Glomerular endothelial cell (primary cell): ENCODE measurements at places on chromosomes 2 and 18.

- DNase-seq, result no peak
Measured at GRCh38 chr2:169895294-169895985, 68.2 kb downstream of the UBR3 start.

DNA sequence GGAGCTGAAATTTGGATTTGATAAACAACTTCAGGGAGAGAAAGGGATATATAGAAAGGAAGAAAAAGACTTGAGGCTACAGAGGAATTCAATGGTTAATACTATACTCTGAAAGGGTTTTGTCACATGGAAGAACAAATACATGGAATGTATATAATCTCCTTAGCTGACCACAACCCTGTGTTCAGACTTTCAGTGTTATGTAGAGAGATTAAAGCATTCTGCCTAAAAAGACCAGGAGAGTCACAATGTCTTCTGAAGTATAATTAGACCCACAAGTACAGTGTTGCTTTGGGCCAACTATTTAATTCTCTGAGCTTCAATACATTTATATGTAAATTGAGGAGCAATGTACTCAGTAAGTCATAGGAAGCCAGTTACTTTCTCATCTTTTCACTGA, 123.8 kb upstream of the FSHR start:
- no peak for DNase-seq

GRCh38 chr18:76459312-76459686, 35.7 kb downstream of the ZNF516 start:
- no peak for DNase-seq

GRCh38 chr2:132604561-132604960, 65.4 kb downstream of the LYPD1 start:
- no peak for DNase-seq

GRCh38 chr2:222547083-222547482, 108.8 kb downstream of the FARSB start:
- DNase-seq, result no peak

DNA sequence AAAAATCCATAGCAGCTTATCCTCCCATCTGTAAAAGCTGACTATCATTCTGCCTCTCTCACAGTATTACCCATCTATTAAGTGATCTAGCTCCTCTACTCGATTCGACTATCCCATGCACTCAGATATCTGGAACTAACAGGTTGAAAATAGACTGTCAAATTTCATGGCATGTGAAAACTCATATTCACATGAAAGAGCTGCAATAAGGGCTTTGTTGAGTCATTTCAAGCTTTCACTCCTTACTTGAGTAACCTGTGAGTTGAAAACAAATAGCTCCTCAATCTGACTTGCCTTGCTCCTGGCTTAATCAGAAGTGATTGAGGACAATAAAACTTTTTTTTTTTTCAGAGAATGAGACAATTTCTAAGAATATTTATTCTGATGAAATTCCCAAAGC, 192.4 kb upstream of the ERBB4 start:
- DNase-seq, result no peak

DNA sequence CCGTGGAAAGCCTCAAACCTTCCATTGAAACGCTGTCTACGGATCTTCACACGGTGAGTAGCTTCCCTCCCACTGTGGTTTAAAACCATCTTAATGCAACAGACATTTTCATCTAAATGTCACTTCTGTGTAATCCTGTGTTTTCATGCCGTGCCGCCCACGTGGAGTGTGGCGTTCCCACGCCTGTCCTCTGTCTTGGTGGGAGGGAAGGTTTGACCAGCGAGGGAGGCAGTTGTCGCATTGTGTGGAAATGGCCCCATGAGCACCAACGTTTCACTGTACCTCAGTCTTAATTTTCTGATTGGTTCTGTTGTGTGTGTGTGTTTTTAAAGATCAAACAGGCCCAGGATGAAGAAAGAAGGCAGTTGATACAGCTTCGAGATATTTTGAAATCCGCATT, 88.6 kb downstream of the ITGB1BP1 start:
- no peak for DNase-seq

DNA sequence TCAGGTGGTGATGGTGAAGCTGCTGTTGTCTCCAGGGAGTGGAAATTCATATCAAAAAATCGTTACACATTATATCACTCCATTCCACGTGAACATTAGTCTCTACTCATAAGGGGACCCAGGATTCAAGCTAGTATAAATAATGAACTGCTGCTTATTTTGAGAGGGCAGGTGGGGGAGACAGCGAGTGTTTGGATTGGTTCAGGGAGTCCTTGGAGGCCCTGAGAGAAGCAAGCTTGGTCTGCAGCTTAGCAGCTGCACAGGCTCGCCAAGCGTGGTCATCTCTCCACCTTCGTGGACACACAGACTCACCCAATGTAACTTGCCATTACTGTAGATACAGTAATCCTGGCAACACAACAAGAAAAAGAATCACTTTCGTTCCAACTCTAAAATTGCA, 177.6 kb downstream of the ZNF521 start:
- no peak for DNase-seq

- no peak for DNase-seq
Measured at GRCh38 chr2:118123561-118124232, 35.4 kb downstream of the INSIG2 start.

DNA sequence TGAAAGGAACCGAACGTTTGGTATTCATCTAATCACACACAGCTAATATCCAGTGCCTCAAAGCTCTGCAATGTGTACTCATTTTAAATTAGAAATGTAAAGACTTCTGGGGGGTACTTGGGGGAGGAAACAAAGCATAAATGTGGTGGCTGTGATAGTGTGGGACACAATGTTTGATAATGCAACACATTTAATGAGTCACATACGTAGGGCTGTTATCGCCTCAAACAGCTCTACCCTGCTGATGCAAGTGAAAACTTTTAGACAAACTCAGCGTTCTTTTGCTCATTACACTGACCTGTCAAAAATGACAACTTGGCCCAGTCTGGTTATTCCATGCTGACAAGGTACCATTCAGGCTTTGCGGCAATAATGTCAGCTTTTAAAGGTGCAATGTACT, 1227.1 kb upstream of the CELF4 start:
- DNase-seq, result no peak

GRCh38 chr18:36821681-36822080, 7.1 kb downstream of the TPGS2 start:
- DNase-seq, result no peak

- DNase-seq, result no peak
Measured at GRCh38 chr18:50928551-50928950, 39.3 kb upstream of the ELAC1 start.

- no peak for DNase-seq
Measured at GRCh38 chr2:146817613-146818012, 1027.2 kb upstream of the ACVR2A start.

GRCh38 chr2:111975819-111976218, 77.4 kb downstream of the MERTK start:
- DNase-seq, result no peak

DNA sequence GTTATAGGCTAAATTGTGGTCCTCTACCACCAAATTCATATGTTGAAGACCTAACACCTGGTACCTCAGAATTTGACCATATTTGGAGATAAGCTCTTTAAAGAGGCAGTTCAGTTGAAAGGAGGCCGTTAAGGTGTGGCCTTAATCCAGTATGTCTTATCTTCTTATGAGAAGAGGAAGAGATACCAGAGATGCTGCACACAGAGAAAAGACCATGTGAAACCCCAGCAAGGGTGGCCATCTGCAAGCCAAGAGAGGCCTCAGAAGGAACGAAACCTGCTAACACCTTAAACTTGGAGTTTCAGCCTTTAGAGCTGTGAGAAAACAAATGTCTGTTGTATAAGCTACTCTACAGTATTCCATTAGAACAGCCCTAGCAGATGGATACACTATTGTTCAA, 528.1 kb upstream of the DCC start:
- DNase-seq, result no peak

DNA sequence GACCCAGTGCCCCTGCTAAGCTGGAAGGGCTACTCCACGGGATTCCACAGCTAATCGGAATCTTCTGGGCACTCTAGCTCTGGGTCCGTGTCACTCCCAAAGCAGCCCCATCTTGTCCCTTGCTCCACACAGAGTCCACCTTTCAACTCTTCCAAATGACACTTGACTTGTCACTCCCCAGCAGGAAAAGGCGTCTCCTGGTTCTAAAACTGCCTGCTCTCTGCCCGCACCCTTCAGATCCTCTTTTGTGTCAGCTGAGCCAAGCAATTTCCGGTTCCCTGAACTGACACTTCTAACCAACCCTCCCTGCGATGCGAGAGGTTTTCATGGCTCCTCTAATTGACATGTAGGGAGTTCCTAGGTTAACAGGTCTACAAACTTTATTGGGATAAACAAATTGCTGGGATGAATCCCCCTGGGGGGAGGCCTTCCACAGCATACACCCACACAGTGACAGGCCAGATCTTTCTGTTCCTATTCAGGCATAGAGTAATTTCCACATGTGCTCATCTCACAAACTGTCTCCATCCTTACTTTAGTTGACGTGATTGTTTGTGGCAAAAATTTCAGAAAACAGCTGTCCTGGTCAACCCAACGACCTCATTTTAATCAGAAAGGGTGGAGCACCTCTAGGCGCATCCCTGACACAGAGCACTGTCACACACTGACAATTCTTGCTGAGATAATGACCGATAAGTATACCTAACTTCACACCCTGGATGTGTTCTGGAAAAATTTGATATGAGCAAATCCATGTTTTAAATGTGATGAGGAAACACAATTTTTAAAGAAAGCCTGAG, 104.9 kb downstream of the RBMS1 start:
- DNase-seq, result no peak

DNA sequence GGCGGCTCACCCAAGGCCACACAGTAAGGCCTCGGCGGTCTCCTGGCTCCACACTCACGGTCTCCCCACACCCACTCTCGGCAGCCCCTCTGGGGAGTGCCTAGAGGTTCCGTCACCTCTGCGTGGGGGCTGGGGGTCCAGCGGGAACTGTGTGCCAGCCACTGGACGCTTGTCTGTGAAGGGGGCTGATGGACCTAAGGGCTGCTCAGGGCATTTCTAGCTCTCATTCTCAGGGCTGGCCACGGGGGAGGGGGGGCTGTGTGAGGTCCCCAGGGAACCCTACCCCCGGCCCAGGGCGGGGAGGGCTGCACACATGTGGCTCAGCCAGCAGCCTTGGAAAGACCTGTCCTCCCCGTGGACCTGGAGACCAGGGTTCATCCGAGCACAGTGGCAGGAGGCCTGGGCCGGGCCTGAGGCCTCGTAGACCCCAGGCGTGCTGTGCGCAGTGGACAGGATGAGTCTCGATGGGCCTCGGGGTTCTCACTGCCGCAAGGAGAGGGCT, 27.1 kb upstream of the ODC1 start:
- DNase-seq, result no peak

DNA sequence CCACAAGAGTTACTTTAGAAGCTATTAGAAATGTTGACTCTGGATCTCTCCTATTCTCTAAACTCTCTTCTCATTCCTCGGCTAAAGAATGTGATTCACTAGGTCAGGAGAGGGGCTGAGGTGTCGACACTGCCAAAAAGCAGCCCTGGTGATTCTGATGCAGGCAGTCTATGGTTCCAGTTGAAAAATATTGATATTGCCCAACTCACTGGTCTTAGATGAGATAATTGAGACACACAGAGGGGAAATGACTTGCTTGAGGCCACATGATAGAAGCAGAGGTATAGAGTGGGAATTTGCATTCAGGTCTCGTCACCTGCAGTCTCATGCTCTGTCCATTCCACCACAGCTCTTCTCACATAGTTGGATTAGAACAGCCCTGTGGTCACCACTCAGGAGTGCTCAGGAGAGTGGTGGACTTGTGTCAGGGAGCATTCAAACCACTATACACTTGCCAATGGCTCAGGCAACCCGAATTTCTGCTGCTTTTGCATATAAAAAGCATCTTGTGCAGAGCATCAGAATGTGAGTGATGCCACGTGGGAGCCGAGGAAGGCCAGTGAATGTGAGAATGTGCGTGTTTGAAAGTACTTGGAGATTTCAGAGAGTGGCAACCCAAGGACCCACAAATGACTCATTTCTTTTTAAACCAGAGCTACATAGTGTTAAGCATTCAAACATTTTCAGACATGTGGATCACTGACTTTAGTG, 65.1 kb upstream of the CTLA4 start:
- DNase-seq, result no peak

GRCh38 chr2:8402222-8402621, 279.6 kb upstream of the ID2 start:
- no peak for DNase-seq

DNA sequence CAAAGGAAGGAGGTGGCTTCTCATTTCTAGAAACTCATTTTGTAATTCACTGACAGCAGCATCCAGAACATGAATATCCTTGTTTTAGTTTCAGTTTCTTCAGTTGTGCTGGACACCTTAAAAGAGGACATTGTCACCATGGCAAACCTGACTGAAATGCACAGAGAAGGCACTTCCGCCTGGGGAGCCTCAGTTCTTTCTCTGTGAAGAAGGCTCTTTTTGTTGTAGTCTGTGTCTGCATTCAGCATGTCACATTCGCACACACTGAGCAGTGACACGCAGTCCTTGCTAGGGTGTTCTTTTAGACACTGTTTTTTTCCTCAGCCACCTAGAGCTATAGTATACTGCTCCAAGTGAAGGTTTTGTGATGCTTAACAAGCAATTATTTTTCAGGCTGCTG, 9.5 kb upstream of the RPRM start:
- no peak for DNase-seq

DNA sequence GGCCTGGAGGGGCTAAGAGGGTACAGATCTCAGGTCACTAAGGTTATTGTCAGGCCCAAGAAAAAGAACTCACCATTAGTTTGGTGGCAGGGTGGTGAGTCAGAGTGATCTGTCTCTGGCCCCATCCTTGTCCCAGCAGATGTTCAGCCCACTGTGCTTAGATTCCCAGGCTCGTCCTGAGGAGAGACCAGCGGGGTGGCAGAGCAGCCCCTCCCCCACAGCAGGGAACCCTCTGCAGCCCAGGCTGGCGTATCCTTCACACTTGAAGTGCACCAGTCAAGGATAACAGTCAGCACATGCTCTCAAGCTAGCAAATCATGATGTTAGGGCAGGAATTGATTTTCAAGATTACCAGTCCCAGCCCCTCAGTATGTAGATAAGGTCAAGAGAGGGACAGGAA, 43.1 kb downstream of the TMEM185B start:
- no peak for DNase-seq

DNA sequence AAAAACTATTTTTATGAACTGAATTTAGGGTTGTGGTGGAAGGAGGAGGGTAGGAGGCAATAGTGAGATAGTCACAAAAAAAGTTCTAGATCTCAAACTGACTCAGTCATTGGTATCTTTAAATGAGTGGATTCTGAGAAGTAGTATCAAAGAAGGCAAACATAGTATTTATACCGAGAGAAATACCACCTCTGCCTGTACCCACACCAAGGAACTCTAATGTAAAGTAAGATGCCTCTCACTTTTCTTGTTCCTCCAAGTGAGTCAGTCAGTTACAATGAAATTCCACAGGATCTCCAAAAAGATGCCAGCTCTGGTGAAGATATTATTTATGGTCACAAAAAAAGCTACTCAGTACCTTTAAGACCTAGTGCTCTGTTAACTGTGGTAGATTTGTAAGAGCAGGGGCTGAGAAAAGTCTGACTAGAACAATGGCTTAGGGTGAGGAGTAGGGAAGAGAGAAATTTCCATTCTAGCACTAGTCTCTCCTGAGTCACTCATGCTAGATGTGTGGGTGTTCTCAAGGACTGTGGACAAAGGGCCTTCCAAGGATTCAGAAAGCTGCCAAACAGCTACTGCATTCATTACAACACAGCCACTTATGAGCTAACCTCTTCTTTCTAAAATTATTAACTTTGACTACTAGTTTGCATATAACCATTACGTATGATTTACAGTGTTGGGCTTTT, 36.3 kb downstream of the YWHAQ start:
- peak; percentile 20 for DNase-seq

GRCh38 chr18:6219116-6219717, 195.5 kb downstream of the L3MBTL4 start:
- DNase-seq, result peak; percentile 22
